ENCODE measurements at places on chromosomes 12 and 14.

DNA sequence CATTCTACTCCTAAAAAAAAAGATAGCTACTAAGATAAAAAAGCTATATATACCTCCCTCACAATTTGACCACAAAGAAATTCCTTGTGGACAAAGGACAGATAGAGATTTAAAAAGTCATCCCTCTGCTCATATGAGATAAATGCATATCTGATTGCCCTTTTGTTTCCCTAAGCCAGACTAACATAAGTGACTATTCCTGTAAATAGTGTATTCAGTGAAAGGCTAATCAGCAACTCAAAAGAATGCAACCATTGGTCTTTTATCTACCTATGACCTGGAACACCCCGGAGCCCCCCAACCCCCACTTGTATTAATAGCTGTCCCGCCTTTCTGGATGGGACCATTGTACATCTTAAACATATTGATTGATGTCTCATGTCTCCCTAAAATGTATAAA is 6.3 kb upstream of the TMPO start:
- no peak for DNase-seq

DNA sequence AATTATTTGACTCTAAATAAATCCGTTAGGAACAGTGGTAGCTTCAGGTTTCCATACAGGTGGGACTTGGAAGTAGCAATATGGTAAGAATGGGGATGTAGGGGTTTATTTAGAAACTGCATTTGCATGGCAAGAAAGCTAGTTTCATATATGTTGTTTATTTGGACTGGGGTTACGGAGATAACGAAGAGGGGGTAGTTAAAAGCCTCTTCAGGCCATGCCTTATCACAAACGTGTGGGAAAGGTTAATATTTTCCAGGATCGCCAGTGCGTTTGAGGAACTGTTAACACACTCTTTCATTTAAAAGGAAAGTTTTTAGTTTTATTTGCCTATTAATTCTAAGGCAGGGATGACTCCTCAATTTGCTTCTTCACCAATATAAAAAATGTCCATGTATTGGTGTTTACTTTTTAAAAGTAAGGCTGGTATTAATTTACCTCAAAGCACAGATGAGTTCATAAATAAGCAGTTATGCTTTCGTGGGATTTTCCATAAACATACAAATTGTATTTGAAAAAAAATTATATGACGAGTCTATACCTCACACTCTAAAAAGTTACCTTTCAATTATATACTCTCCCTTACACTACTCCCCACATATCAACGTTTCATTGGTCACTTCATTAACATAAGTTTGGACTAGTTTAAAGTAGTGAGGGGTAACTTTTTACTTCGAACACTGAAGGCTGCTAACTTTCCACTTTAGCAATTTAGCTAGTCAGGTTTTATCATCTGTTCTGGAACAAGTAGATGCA is 814 bp downstream of the RAB2B start:
- DNase-seq: no peak

DNA sequence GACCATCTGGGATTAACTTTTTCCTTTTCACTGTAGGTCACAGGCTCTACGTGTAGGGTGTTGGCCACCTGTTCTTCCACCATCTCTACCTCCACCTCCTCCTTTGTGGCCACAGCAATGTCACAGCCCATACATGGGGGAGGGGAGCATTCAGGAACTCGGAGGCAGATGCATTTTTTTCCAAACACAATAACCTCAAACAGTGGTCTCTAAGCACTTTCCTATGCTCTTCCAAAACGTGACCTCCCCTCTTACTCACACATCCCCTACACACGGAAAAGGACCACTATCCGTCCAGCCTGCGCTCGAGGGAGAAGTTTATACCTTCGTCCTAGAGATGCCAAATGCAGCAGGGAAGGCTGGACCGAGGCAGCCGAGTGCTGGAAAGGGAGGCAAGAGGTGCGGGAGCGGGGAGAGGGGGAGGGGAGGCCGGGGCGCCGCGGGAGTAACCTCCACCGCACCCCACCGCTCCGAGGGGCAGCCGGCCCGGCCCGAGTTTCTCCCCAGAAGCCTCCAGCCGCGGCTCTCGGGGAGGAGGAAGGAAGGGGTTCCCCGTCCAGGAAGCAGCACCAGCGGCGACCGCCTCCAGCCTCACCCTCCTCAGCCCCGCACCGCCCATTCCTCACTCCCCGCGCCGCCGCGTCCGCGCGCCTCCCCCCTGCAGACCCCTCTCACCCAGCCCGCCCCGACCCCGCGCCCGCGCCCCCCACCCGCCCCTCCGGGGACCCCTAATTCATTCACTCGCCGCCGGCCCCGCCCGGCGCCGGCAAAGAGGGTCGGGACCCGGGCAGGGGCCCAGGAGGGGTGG is 594 bp downstream of the KRAS start:
- DNase-seq: peak; percentile 34

DNA sequence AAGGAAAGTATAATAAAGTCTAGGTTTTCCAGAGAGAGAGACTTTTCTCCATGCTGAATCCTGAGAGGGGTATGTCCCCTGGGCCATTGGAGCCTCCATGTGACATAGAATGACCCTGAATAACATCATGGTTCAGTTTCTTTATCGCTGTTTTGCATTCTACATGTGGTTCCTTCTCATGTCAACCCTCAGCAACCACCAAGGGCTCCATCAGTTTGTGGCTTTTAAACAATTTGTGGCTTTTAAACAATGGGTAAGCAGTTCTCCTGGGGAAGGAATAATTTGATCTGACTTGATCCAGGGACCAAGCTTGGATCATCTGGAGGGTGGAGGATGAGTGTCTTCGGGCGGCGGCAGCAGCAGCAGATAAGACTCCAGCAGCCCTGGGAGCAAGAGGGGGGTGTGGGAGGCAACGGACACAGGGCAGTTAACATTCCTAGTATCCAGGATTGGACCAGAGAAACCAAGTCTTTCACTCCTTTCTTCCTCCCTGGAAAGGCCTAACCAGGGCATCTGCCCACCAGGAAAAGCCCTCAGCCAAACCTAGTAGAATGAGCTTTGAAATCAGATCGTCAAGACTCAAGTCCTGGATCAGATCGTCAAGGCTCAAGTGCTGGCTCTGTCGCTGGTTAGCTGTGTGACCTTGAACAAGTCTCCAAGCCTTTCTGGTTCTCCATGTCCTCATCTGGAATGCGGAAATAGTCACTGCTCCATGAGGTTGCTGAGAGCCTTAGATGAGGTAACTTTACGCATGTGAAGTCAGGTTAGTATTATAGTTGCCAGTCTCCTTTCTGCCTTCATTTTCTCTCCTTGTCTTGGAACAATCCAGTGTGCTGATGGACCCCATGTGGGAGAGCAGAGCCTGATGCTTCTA is 27.8 kb upstream of the FAM222A start:
- DNase-seq: no peak

GRCh38 chr12:28121433-28121832 is 68.8 kb upstream of the CCDC91 start:
- no peak for DNase-seq

- DNase-seq: peak; percentile 41
Observed at GRCh38 chr14:72547999-72548398, 345.9 kb downstream of the DPF3 start.

DNA sequence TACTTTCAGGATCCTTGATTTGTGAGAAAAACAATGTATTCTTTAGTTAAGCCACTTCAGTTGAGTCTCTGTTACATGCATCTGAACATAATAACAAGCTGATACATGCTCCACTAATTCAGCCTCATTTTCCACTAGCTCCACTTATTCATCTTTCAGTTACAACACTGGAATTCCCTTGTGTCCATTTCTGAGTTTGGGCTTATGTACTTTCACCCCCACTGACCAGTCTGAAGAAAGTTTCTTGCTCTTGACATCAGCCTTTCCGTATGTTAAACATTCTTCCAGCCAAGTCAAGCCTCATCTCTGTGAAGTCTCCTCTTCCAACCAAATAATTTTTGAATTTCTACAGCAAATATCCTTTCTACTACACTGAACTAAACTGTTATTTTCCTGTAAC is 592.5 kb upstream of the NOVA1 start:
- DNase-seq: no peak

GRCh38 chr14:56261046-56261445 is 142.8 kb downstream of the PELI2 start:
- DNase-seq: no peak

- no peak for DNase-seq
Observed at GRCh38 chr12:22117563-22118237, 71.7 kb downstream of the CMAS start.

GRCh38 chr12:122081697-122082221 is 3.2 kb downstream of the MLXIP start:
- DNase-seq: peak; percentile 62

DNA sequence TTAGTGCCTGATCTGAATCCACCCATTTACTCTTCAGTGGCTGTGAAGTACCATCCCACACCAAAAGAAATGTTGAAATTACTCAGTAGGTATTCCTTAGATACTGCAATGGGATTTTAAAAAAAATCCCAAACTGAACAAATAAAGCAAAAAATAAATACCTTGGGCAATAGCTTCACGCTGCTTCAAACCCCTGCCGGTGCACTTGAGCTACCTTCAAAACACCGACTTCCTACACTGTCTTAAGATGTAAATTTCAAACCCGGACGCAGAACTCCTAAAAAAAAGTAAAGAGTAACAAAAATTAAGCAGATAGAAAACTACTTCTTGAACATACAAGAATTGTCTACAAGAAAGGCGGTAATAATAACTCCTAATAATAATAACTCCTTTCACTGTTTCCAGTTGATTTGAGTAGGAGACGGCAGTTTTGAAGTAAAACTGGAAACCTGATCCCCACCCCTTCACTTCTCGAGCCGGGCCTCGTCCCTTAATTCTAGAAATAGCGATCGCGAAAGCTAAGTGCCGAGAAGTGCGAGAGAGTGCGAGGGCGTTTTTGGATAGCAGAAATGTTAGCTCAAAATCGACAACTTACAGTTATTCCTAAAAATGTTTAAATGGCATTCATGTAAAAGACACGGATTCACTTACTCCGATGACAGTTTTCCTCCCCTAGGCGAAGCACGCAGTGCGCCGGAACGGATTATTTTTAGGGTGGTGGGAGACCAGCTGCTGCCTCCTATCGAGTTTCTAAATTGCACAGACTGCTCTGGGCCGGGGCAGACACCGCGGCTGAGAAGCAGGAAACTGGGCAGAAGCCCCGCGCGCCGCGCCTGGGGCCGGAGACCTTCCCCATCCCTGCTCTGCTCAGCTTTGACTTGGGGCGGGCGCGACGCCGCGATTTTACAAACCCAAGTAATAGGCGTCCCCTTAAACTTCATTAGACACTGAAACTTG is at the start of gene ABCC9:
ABCC9 (minus strand) TSS at position 878 of the 957 bp plus-strand sequence. CDS start 4,752 bp downstream, outside the sequence.
- DNase-seq: peak; percentile 22

- no peak for DNase-seq
Observed at GRCh38 chr12:2322554-2323120, 269.9 kb downstream of the CACNA1C start.

DNA sequence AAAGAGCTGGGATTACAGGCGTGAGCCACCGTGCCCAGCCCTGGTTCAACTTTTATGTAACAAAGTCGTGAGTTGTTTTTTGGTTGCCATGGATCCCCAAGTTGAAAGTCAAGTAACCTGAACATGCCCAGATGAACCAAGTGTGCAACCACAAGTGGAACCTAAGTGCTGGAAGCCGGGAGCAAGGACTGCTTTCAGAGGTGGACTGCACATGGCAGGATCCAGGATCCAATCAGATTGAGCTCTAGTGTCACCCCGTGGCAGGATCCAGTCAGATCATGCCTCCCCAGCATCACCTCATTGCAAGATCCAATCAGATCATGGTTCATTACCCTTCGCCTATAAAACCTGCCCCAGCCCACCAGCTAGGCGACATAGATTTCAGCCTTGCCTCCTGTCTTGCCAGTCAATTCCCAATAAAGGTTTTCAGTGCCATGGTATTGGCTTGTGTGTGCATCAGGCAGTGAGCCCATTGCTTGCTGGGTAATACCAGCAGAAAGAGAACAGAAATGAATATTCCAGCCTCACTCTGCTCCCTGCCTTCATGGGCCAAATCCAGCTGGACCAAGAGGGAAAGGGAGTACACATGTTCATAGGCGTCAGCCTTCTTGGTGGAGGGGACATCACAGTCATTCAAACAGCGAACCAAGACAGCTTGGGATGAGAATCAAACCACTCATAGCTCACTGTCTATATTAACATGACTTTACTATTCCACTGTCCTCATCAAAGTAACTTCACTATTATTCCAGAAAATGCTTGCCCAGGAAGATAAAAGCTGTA is 43.6 kb upstream of the VASH1 start:
- no peak for DNase-seq

GRCh38 chr12:51811203-51812202 is 37.0 kb downstream of the FIGNL2 start:
- DNase-seq: no peak

DNA sequence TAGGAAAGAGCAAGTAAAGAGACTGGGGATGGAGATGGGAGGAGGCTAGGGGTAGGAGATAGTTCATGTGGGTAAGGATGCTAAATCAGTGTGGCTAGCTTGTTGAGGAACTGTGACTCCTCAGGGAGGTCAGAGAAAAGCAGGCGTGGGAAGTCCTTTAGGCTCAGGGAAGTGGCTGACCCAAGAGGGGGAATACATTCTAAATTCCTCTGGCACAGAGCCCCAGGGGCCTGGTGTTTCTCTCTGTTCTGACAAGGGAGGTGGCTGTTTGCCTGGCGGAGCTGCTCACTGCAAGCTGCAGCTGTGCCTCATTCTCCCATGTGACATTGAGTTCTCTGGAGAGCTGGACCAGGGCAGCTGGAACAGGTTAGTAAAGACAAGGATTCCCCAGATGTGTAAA is 152.2 kb upstream of the SLC38A2 start:
- peak; percentile 81 for DNase-seq

GRCh38 chr12:110600254-110600653 is 13.7 kb upstream of the TCTN1 start:
- peak; percentile 33 for DNase-seq

DNA sequence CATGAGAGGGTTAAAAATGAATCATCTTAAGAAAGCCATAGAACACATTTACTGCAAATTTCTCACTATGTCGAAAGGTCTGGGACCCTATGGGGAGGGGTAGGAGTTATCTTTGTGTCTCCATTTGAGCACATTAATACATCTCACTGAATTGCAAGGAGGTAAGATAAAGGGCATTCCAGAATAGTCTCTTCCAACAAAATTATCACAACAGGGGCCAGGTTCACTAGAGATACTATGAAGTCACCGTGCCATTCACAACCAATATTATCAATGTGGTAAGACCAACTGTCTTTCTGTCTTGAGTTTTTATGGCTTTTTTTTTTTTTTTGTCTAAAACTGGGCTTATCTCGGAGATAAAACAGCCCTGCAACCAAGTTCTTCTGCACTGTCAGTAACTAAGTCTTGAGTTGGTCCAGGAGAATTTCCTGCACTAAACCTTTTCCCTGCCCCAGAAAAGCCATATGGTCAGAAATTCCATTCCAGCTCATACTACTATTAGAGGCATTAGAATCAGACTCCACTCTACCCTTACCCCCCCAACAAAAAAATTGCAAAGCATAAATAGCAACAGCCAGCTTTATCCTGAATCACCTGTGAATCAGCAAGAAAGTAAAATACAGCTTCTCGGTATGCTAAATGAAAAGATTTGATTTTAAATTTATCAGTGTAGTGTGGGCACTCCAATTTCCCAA is 79.7 kb downstream of the PTPRR start:
- DNase-seq: no peak

Measured in hepatic stellate cell (primary cell).